ENCODE measurements at places on chromosomes 3 and 15.

DNA sequence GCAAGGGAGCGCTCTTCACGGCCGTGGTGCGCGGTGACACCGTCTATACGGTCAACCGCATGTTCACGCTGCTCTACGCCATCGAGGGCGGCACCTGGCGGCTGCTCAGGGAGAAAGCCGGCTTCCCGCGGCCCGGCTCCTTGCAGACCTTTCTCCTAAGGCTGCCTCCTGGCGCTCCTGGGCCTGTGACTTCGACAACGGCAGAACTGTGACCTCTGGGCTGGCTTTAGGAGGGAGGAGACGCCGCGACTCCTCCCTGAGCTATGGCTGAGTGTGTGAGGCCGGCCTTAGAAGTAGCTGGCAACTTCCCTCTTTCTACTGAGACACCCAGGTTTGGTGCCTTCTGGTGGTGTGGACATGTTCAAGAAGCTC is 1.4 kb downstream of the KBTBD13 start:
- peak; percentile 27 for DNase-seq

- no peak for DNase-seq
These were observed 25.6 kb upstream of the ATG7 start for GRCh38 chr3:11246663-11246970.

- DNase-seq = no peak
These were observed 8.5 kb downstream of the KLHL18 start for GRCh38 chr3:47291158-47291753.

DNA sequence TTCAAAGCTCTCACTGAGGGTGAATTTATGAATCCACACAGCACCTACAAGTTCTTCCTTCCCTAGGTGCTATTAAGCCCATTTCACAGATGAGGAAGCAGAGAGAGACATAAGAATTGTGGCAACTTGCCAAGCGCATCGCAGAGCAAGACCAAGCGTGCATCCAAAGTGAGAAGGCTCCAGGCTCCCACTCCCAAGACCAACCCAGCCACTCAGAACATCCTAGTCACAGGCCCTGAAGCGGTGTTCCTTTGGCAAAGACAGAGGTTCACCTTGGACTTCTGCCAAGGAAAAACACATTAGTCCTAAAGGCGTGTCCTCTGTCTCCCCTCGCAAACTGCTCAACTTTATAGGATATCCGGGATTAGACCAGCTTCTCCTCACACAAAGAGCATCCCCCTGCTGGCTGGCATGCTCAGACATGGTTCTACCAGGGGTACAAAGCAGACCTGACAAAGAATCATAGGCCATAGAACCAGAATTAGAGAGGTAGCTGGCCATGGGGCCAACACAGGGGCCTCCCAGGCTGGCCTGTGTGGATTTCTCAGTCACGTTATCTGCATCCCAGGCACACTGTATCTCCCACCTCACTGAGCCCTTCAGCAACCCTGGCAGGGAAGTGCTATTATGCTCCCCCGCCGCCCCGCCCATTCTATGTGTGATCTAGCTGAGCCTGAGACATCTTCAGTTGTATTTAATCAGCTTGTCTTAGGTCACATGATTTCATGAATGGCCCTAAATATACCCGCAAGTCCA is 160.2 kb downstream of the FOXP1 start:
- peak; percentile 70 for DNase-seq

DNA sequence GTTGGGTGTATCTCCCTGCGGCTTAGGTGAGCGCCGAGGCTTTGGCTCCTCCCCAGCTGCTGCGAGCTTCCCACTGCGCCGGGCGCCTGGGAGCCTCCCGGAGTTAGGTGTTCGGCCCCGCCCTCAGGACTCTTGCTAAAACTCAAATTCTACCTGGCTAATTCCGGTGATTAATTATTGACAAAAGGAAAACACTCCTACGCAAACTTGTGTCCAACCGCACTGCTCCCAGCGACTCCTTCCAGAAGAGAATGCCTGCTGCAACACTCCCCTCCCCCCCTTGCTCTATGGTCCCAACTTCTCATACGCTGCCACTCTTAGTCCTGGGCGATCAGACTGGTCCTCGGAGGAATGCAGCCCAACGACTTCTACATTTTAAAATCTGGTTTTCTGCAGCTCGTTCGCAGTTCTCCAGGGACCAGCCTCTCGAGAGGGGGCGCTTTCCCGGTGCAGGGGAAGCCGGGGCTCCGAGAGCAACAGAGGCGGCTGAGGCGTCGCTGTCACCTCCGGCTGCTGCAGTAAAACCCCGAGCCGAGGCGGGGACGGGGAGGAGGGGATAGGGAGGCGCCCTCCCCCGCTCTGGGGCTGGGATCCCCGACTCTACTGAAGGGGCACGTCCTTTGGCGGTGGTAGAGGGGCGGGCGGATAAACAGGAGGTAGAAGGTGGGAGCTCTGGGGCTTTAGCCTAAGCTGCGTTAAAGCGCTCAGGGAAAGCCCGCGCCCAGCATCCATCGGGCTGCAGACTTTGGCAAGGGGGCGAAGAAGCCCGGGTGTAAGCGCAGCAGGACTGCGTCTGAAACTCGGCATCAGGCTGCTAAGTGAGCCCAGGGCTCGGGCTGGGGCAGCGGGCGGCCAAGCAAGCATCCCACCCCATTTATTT is at the start of gene SPTSSB:
Gene SPTSSB, minus strand, starts transcription at position 77 of the 880 bp plus-strand sequence. CDS start 25,194 bp downstream, outside the sequence.
- DNase-seq = peak; percentile 63
